Activated CD4-positive, alpha-beta memory T cell treated with anti-CD3 and anti-CD28 coated beads, Interleukin-2, amount 10 ng/mL, durations not matched to agents 7 days and 5 days (primary cell): ENCODE measurements at places on chromosomes 11 and 22.

- no peaks in the 10 kb centered on the region for H3K4me1 ChIP-seq
- H3K27me3 ChIP-seq = no peaks in the 10 kb centered on the region
- H3K27ac ChIP-seq = no peak overlapping the region
- H3K36me3 ChIP-seq = no peaks in the 10 kb centered on the region
- no peak for DNase-seq
Observed at GRCh38 chr11:71209181-71209580, 43.2 kb downstream of the SHANK2 start.

DNA sequence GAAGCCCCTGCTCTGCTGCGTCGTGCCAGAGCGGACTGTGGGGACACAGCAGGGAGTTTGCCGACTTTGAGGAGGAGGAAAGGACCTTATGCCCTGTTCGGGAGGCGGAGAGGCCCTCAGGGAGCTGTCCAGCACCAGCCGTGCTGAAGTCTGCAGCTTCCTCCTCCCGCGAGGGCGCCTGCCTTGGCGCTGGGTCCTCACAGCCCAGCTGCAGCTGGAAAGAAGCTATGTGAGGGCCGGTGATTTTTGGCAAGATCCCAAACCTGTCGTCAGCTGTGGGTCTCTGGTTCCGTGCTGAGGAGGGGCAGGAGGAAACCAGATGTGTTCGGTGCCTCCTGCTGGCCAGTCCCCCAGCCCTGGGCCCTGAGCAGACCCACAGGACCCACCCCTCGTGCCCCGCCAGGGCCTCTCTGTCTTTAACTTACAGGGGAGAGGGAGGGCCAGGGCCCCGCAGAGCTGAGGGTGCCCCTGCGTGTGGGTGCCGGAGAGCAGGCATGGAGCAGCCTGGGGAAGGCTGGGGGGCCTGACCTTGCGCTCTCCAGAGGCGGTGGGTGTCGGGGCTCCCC is 12.0 kb downstream of the BRSK2 start:
- no peaks in the 10 kb centered on the region for H3K36me3 ChIP-seq
- no peaks in the 10 kb centered on the region for H3K4me1 ChIP-seq
- H3K4me3 ChIP-seq = no peak overlapping the region
- H3K27ac ChIP-seq = no peak overlapping the region
- H3K27me3 ChIP-seq = no peaks in the 10 kb centered on the region

DNA sequence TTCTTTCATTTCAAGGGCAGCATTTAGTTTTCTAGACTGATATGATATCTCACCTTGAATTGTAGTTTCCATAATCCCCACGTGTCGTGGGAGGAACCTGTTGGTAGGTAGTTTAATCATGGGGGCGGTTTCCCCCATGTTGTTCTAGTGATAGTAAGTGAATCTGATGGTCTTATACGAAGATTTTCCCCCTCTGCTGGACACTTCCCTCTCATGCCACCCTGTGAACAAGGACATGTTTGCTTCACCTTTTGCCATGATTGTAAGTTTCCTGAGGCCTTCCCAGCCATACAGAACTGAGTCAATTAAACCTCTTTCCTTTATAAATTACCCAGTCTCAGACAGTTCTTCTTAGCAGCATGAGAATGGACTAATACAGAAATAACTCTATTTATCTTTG is 851.1 kb upstream of the FAT3 start:
- no peaks in the 10 kb centered on the region for H3K27me3 ChIP-seq
- H3K4me1 ChIP-seq = no peaks in the 10 kb centered on the region
- no peak overlapping the region for H3K27ac ChIP-seq
- no peaks in the 10 kb centered on the region for H3K36me3 ChIP-seq
- DNase-seq = no peak

- H3K27ac ChIP-seq = no peak overlapping the region
- DNase-seq = no peak
- H3K4me3 ChIP-seq = no peak overlapping the region
- peaks cover 3% of the 10 kb centered on the region for H3K27me3 ChIP-seq
- no peaks in the 10 kb centered on the region for H3K4me1 ChIP-seq
Observed at GRCh38 chr11:19701421-19701820, 11.2 kb upstream of the NAV2 start.

DNA sequence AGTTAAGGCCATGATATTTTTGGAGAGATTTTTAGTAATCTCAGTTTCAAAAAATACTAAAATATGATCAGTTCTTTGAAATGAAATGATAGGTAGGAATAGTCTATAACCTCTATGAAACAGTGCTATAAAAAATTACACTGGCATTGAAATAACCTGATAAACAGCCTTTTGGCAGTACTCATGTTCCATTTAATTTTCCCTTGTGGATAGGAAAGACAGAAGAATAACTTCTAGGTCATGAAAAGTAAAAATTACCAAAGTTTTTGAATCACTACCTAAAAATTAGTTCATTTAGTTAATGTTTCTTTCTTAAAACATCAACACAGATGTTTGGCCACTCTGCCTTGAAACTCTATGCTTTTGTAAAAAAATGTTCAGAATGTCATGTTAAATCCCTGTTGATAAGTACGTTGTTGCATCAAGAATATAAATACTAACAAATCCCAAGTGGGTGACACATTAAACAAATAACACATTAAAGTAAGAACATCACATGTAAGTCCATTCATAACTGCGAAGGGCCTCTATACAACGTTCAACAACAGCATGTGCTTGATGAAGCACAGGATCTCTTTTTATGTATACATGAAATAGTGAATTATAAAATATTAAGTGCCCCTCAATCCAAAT is 290.2 kb downstream of the SWAP70 start:
- DNase-seq = no peak
- no peaks in the 10 kb centered on the region for H3K4me1 ChIP-seq
- no peaks in the 10 kb centered on the region for H3K36me3 ChIP-seq
- no peak overlapping the region for H3K4me3 ChIP-seq
- no peak overlapping the region for H3K27ac ChIP-seq

DNA sequence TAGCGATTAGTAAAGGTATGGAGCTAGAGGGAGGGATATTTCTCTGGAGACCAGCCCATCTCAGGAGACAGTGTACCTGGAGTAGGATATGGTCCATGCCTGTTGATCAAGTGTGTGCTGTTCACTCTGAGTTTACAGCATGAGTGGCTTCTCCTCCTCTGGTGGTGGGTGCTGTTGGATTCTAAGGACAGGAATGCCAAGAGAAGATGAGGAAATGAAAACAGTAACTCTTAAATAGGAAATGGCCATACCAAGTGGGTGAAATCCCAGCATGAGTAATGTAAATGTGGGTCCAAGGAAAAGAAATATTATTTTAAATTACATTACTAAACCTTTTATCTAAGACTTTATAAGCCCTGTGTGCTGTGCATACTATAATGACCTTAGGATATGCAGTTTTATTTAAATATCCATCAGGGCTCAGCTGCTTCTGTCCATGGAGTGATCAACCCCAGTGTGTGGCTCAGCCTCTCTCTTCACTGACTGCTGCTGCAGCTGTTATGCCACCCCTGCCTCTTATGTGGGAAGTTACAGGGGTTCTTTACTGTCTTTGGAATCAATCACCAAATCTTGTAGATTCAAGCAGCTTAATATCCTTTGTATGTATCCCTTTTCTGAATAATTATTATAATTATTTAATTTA is 54.3 kb downstream of the FAT3 start:
- H3K4me1 ChIP-seq = no peaks in the 10 kb centered on the region
- H3K36me3 ChIP-seq = no peaks in the 10 kb centered on the region
- H3K27me3 ChIP-seq = no peaks in the 10 kb centered on the region
- no peak overlapping the region for H3K4me3 ChIP-seq

- peak overlapping the region; percentile 83 for H3K27ac ChIP-seq
- peaks cover 3% of the 10 kb centered on the region for H3K36me3 ChIP-seq
- H3K4me3 ChIP-seq = peak overlapping the region; percentile 79
Observed at GRCh38 chr11:59550368-59550841, 39.1 kb downstream of the OR4D9 start.

DNA sequence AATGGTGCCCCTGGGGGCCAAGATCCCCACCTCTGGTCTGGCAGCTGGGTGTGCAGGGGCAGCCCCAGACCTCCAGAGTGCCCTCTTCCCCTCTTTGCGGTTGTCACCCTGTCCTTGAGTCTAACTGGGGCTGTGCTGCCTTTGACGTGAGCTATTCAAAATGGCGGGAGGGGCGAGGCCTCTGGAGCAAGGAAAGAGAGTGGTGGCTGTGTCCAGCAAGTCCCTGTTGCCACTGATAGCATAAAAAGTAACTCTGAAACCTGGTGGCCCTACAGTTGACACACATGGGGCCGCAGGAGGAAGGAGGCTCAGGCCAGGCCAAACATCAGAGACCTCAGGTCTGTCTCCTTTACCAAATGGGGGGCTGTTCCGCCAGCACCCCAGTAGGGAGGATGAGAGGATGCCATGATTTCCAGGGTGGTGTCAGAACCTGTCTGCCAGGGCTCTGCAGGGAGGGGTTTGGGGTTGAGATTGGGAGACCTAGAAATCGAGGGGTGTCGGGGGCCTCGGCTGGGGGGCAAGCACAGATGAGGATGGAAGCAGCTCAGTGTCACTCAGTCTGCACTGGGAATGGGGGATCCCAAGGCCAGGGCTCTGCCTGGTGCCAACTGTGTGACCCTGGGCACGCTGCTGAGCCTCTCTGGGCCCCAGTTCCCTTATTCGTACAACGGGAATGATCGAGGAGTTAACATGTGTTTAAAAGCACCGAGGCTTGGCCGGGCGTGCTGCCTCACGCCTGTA is 49.2 kb upstream of the KCNQ1OT1 start:
- H3K4me3 ChIP-seq = no peak overlapping the region
- H3K4me1 ChIP-seq = no peaks in the 10 kb centered on the region
- no peaks in the 10 kb centered on the region for H3K36me3 ChIP-seq
- H3K27me3 ChIP-seq = no peaks in the 10 kb centered on the region

GRCh38 chr11:5580577-5580976 is at the start of gene OR52B6:
Gene OR52B6, plus strand, starts transcription at chr11:5580877. Its CDS starts 0 bp downstream, at chr11:5580877.
- H3K4me1 ChIP-seq = no peaks in the 10 kb centered on the region
- no peaks in the 10 kb centered on the region for H3K27me3 ChIP-seq
- no peak for DNase-seq
- H3K27ac ChIP-seq = no peak within 1 kb of the TSS

DNA sequence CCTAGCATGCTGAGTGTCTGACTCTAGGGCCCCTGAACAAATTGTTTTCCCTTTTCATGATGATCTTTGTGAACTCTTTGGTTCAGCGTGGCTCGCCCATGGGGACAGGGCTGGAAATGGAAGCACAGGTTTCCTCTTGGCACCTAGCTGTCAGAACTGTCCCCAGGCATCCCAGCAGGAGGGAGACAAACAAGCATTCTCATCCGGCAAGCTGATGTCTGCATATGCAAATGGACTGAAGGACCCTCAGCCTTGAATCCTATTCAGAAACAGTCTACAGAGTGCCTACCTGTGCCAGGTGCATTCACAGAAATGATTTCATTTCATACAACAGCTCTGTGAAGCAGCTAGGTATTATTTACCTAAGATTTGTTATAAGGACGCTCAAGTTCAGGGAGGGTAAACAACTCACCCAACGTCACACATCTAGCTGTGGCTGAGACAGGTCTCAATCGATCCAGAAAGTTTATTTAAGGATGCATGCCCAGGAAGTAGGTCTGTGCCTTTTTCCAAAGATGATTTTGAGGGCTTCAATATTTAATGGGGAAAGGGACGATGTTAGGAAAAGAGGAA is 176.4 kb downstream of the KIRREL3 start:
- H3K27me3 ChIP-seq = no peaks in the 10 kb centered on the region
- DNase-seq = no peak
- H3K4me1 ChIP-seq = no peaks in the 10 kb centered on the region
- no peak overlapping the region for H3K27ac ChIP-seq
- H3K36me3 ChIP-seq = no peaks in the 10 kb centered on the region
- H3K4me3 ChIP-seq = no peak overlapping the region

GRCh38 chr11:108939135-108939534 is 274.3 kb downstream of the DDX10 start:
- no peaks in the 10 kb centered on the region for H3K4me1 ChIP-seq
- H3K27ac ChIP-seq = no peak overlapping the region
- no peak overlapping the region for H3K4me3 ChIP-seq
- H3K36me3 ChIP-seq = peaks cover 14% of the 10 kb centered on the region

- no peaks in the 10 kb centered on the region for H3K36me3 ChIP-seq
- DNase-seq = no peak
- no peaks in the 10 kb centered on the region for H3K4me1 ChIP-seq
- H3K27me3 ChIP-seq = peaks cover 14% of the 10 kb centered on the region
Observed at GRCh38 chr11:32289701-32290100, 145.6 kb downstream of the WT1 start.

DNA sequence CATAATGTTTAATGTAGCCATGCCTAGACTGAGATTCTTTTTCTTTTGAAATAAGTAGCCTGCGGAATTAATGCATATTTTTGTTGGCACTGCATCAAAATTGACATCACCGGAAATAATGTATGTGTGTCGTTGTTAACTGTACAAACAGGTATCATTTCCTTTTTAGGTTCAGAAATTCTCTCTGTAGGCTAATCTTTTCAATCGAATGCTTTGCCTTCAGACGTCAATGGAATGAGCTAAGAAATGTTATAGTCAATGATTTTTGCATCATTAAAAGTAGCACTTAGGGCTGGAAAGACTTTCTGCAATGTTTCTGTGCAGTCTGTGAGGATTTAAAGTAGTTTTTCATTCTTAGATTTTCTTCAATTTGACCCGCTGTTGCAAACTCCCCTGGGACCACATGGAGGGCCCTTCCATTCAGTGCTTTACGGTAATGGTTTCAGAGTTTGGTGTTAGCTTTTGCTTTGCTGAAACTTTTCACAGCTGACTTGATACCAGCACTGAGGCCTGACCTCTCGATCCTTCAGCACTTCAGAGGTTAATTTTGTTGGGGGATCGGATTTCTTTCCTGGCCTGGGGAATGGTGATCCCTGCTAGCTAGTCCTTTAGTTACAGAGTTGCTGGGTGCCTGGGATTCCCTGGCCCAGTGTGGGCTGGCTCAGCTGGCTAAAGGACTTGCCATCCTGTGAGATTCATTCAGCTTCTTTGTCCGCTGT is 137.8 kb downstream of the DBX1 start:
- H3K36me3 ChIP-seq = no peaks in the 10 kb centered on the region
- DNase-seq = no peak
- no peaks in the 10 kb centered on the region for H3K4me1 ChIP-seq
- H3K27me3 ChIP-seq = peaks cover 2% of the 10 kb centered on the region

- H3K27me3 ChIP-seq = no peaks in the 10 kb centered on the region
- H3K36me3 ChIP-seq = peaks cover 19% of the 10 kb centered on the region
- no peak overlapping the region for H3K27ac ChIP-seq
- no peak overlapping the region for H3K4me3 ChIP-seq
- H3K4me1 ChIP-seq = no peaks in the 10 kb centered on the region
Observed at GRCh38 chr11:93477684-93478234, 65.4 kb downstream of the SMCO4 start.

DNA sequence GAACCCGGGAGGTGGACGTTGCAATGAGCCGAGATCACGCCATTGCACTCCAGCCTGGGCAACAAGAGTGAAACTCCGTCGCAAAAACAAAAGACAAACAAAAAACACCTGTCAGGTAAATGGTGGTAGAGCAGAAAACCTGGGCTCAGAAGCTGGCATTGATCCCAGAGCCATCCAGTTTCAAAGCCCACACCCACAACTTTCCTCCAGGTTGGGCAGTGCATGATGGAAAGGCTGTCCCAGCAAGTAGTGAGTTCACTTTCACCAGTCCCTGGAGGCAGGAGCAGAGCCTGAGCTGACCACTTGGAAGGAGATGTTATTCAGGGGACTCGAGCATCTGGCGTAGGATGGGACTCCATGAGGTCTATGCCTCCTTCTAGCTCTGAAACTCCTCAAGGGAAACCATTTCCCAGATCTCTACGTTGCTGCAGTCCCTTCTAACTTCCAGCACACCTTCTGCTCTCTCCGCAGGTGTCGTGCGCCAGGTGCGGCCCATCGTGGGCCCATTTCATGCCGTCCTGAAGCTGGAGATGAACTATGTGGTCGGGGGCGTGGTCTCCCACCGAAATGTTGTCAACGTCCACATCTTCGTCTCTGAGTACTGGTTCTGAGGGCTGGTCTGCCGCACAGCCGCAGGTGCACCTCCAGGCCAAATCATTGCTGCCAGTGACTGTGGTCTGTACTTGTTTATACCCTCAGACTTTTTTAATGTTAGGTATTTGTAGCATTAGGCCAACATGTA is 71.6 kb upstream of the ATXN10 start:
- H3K36me3 ChIP-seq = no peaks in the 10 kb centered on the region
- H3K27ac ChIP-seq = no peak overlapping the region
- no peaks in the 10 kb centered on the region for H3K4me1 ChIP-seq
- peaks cover 12% of the 10 kb centered on the region for H3K27me3 ChIP-seq
- no peak overlapping the region for H3K4me3 ChIP-seq
